ENCODE measurements at places on chromosomes 5 and 9.

DNA sequence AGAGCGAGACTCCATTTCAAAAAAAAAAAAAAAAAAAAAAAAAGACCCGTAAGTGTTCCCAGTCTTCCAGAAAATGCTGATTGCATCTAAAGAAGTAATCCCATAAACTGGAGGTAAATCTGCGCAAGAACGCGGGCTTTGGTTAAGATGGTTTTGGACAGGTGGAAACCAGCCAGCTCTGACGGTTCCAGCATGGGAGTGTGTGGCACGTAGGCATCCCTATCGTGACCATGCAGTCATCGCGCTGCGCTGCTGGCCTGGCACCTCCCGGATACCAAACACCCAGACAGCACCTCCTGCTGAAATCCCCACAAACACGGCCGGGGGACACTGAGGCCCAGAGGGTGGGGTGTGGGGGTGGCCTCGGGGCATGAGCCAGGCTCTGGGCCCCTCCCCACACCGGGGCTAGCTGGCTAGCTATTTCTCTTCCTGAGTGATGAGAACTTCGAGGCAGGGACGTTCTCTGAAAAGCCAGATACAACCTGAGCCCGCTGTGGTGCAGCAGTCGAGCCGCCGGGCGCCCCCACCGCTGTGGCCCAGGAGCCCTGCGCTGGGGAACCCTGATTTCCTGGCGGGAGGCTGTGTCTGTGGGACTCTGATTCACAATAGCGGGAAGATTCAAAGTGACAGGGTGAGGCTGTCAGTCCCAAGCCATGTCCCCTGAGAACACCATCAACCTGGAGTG, 32.2 kb upstream of the NOTCH1 start:
- no peak for DNase-seq

- DNase-seq: peak; percentile 28
These were observed 1042.3 kb downstream of the CDH12 start for GRCh38 chr5:21810737-21811316.

DNA sequence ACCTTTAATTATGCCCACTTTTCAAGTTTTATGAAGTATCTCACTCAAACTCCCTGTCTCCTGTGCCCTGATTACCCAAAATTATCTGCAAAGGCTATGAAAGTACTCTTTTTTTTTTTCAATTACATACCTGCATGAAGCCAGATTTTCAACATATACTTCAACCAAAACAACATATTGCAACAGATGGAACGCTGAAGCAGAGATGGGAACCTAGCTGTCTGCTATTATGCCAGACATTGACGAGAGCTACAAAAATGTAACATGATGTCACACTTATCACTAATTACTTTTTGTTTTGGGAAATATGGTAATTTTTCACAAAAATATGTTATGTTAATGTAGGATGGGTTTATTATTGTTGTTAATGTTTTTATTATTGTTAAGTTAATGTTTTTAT, 86.5 kb upstream of the SLC1A3 start:
- no peak for DNase-seq

DNA sequence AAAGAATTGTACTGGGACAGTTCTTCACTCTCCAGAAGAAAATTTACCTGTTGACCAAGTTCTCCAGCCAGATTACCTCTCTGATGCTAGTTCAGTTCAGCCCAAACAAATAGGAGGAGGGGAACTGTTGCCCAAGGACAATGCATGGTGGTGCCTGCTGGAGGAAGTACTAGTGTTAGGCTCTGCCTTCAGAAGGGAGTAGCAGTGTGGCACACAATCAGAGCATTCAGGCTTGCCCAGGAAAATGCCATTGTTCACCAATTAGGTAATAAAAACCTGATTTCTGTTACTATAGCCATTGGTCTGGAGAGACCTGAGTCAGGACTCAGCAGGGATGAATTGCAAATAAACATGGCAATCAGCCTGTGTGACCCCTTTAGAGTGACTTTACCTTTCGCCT, 720.8 kb upstream of the ZNF608 start:
- DNase-seq: no peak

Measured in COR-L47 (cell line).